ENCODE measurements at places on chromosomes 5 and 9. TPM values are rescaled to one million over a fixed set of nuclear protein-coding genes. Genes with fewer than 3 reads are reported as not detected.

Gene GRXCR2
- not detected for total RNA-seq

Gene SARDH
- not detected for total RNA-seq

Gene PCDHB6
- not detected for total RNA-seq

GRCh38 chr5:89301321-89302025 is 418.5 kb upstream of the MEF2C start:
- no peaks in the 10 kb centered on the region for H3K36me3 ChIP-seq
- H3K27me3 ChIP-seq = no peaks in the 10 kb centered on the region
- no peak for DNase-seq
- no peak overlapping the region for H3K27ac ChIP-seq

GRCh38 chr9:18881758-18882157 is 151.3 kb downstream of the SAXO1 start:
- H3K4me3 ChIP-seq = no peak overlapping the region
- no peak overlapping the region for H3K27ac ChIP-seq
- no peaks in the 10 kb centered on the region for H3K4me1 ChIP-seq
- no peaks in the 10 kb centered on the region for H3K36me3 ChIP-seq
- no peaks in the 10 kb centered on the region for H3K27me3 ChIP-seq
- no peak for DNase-seq

DNA sequence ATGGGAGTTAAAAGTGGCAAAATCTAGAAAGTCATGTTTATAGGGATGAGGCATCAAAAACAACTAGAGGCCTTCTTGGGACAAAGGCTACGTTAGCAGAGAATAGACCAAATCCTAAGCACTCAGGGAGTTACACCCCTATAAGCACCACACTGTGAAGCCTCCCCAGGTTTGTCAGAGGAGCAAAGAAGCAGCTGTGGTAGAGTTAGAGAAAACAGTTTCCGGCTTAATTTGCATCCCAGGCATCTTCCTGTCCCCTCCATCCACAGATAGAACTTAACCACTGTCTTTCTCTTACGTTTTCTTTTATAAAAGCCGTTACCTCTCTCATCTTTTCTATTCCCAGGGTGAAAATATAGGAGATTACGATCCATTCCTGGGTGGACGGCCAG is 188.6 kb upstream of the KLF9 start:
- no peak overlapping the region for H3K4me3 ChIP-seq
- peaks cover 11% of the 10 kb centered on the region for H3K4me1 ChIP-seq
- no peaks in the 10 kb centered on the region for H3K27me3 ChIP-seq
- no peak overlapping the region for H3K27ac ChIP-seq
- H3K36me3 ChIP-seq = no peaks in the 10 kb centered on the region

DNA sequence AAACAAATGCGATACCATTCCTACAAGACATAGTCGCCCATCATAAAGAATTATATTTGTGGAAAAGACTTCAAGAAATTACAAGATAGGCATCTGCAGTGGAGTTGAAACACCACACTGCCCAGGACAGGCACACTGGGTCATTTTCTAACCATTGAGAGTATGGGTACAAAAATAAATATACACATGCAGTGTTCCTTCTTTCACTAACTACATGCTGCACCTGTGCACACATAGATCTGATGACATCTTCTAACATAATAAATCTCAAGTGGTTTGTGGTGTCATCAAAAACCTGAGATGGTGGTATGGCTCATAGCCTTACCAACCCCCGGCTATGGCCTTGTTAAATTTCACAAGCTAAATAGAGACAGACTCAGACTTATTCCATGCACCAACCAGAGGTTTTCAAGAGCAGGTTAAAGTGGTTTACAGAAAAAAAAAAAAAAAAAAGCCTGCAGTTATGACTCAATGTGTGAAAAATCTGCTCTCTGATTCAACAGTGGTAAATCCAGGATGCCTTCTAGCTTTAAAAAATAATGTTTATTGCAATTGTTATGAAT is 12.4 kb upstream of the NFIB start:
- H3K27me3 ChIP-seq = no peaks in the 10 kb centered on the region
- H3K27ac ChIP-seq = no peak overlapping the region
- DNase-seq = no peak
- H3K4me1 ChIP-seq = peaks cover 4% of the 10 kb centered on the region
- H3K4me3 ChIP-seq = no peak overlapping the region
- no peaks in the 10 kb centered on the region for H3K36me3 ChIP-seq

- no peaks in the 10 kb centered on the region for H3K27me3 ChIP-seq
- H3K27ac ChIP-seq = no peak overlapping the region
- no peak for DNase-seq
- no peak overlapping the region for H3K4me3 ChIP-seq
- no peaks in the 10 kb centered on the region for H3K36me3 ChIP-seq
These were observed 26.9 kb upstream of the CKS2 start for GRCh38 chr9:89284076-89284475.

DNA sequence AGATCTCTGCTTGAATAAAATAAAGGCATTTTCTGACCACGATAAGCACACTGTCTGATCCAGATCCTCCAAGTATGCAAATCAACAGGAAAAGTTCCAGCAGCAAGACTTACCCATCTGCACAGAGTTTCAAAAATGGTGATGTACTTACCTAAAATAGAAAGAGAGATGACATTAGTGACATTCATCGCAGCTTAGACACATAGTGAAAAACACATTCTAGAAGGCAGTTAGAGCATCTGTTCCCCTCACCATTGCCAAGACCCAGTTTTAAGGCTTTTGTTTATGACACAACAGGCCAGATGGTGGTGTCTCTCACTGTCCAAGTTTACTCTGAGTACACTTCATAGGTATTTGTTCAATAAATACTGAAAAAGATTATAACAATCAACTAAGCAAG is 207.7 kb downstream of the PDE4D start:
- no peak overlapping the region for H3K4me3 ChIP-seq
- H3K36me3 ChIP-seq = no peaks in the 10 kb centered on the region
- no peaks in the 10 kb centered on the region for H3K4me1 ChIP-seq
- no peaks in the 10 kb centered on the region for H3K27me3 ChIP-seq
- no peak for DNase-seq

DNA sequence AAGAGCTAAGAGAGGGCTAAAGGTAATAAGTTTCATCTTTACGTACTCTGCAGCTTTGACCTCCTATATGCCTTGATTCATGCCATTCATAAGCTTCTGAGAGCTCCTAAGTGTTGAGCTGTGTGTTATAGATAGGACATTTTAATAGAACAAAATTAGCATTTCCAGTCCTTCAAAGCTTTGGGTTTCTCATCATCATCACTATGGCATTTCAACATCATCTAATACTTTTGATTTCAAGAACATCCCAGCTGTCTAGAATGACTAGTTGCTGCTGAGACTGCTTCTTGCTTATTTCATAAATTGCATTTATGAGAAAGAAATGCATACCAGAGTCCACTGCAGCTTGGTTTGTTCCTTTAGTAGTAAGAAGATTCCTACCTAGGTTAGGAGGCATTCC is 201.7 kb downstream of the SGCD start:
- no peak for DNase-seq
- H3K27me3 ChIP-seq = no peaks in the 10 kb centered on the region
- no peaks in the 10 kb centered on the region for H3K36me3 ChIP-seq
- no peak overlapping the region for H3K27ac ChIP-seq
- no peak overlapping the region for H3K4me3 ChIP-seq
- H3K4me1 ChIP-seq = no peaks in the 10 kb centered on the region

DNA sequence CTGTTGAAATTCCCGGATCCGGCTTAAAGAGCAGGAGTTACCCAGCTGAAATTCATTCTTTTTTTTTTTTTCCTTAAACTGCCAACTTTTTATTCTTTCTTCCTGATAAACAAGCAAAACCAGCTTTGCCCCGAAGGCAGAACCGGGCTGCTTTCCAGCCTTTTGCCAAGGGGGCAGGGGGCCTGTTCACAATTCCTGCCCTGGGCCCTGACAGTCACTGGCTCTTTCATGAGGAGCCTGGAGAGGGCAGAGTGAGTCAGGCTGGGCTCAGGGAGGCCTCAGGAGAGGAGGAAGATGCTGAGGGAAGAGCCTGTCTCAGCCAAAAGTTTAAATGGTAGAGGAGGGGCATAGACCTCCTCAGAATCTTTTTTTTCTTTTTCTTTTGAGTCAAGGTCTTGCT is 4.8 kb downstream of the GLIPR2 start:
- H3K27me3 ChIP-seq = no peaks in the 10 kb centered on the region
- DNase-seq = no peak
- no peaks in the 10 kb centered on the region for H3K36me3 ChIP-seq
- no peak overlapping the region for H3K4me3 ChIP-seq
- peaks cover 53% of the 10 kb centered on the region for H3K4me1 ChIP-seq

DNA sequence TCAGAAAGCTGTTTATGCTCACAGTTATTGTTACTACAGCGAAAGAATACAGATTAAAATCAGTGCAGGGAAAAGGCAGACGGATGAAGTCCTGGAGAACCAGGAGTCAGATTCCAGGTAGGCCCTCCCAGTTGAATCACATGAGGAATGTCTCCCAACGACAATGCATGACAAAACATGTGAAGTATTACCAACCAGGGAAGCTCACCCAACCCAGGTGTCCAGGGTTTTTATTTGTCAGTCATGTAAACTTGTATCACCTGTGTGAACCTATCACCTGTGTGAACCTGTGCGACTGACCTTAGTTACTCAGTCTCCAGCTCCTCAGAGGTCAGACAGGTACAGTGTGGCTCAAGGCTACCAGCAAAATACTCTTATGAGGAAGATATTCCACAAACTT is 63.9 kb downstream of the KIAA1958 start:
- peaks cover 25% of the 10 kb centered on the region for H3K4me1 ChIP-seq
- no peaks in the 10 kb centered on the region for H3K36me3 ChIP-seq
- H3K27me3 ChIP-seq = no peaks in the 10 kb centered on the region

- H3K4me1 ChIP-seq = no peaks in the 10 kb centered on the region
- no peaks in the 10 kb centered on the region for H3K36me3 ChIP-seq
- no peak for DNase-seq
- no peak overlapping the region for H3K4me3 ChIP-seq
- no peak overlapping the region for H3K27ac ChIP-seq
These were observed 247.5 kb downstream of the NSG2 start for GRCh38 chr5:174293006-174293405.

DNA sequence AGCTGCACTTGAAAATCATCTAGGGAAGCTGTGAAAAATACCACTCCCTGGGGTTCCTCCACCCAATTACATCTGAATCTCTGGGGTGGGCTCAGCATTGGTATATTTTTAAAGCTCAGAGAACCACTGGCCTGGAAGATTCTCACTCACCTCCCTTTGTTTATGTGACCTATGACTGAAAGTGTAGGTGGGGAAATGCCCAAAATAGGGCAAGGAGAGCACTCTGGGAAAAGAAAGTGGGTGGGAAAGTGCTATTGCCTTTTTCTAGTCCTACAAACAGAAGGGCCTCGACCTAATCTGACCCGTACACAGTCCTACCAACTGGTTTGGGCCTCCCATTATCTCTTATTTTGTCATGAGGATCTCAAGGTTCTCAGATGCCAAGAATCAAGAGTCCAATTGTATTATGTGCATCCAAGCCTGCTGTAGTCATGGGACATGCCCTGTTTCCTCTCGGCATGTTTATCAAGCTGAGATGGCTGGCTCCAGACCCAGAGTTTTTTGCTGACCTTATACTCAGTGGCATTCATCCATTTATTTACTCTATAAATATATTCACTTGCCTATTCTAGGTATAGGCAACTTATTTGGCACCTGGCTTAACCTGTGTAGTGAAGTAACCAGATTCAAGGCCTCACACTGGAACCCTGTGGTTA is 483.7 kb downstream of the ENC1 start:
- H3K36me3 ChIP-seq = no peaks in the 10 kb centered on the region
- no peaks in the 10 kb centered on the region for H3K27me3 ChIP-seq
- H3K4me3 ChIP-seq = no peak overlapping the region
- no peak overlapping the region for H3K27ac ChIP-seq
- DNase-seq = no peak
- no peaks in the 10 kb centered on the region for H3K4me1 ChIP-seq

DNA sequence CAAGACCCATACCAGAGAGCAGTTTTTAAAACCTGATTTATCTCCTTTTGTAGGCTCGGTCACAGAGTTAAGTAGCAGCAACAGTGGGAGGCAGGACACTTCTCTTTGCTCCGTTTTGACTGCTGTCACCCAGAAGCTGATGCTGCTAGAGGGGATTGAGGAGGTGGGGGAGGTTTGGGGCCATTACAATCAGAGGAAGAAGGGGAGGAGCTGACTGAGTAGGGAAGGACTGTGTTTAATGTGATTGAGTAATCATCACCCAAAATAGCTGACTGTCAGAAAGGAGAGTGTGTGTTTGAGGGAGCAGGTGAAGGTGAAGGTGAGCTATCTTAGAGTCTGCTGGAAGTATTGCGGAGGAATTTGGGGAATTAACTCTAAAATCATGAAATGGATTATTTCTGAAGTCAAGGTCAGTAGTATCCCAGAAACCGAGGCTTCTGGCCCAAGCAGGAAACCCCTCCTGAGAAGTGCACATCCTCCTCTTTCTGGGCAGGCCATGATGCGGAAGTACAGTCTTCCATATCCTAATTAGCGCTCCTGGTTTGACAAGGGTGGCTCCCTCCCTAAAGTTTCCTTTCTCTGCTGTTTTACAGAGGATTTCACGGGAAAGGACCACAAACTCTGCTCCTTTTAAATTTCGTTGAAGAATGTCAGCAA is 214.9 kb downstream of the PLK2 start:
- H3K4me3 ChIP-seq = no peak overlapping the region
- DNase-seq = no peak
- H3K36me3 ChIP-seq = no peaks in the 10 kb centered on the region
- H3K27me3 ChIP-seq = no peaks in the 10 kb centered on the region
- no peak overlapping the region for H3K27ac ChIP-seq

DNA sequence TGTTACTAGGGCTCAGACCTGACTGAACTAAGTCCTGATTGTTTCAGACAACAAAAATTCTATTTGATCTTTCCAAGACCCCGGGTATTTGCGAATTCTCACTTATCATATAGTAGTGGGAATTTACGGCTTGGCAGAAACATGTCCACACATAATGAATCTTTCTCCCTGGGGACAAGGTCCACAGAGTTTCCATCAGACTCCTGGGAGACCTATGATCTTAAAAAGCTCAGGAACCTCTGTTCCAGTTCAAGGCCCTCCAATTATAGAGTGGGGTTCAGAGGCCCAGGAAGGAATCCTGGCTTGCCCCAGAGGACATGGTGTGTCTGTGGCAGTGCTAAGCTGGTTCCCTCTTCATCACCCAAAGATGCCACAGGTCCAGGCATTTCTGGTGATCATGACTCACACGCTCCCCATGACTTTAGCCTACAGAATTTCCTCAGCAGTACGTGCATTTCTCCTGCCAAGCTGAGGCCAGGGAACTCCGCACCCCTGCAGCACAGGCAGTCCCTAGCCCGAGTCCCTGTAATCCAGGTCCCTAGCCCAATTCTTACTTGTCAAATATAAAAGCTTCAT is 12.6 kb downstream of the RAPGEF1 start:
- no peaks in the 10 kb centered on the region for H3K36me3 ChIP-seq
- no peak for DNase-seq
- no peaks in the 10 kb centered on the region for H3K27me3 ChIP-seq
- H3K27ac ChIP-seq = no peak overlapping the region
- H3K4me1 ChIP-seq = no peaks in the 10 kb centered on the region

DNA sequence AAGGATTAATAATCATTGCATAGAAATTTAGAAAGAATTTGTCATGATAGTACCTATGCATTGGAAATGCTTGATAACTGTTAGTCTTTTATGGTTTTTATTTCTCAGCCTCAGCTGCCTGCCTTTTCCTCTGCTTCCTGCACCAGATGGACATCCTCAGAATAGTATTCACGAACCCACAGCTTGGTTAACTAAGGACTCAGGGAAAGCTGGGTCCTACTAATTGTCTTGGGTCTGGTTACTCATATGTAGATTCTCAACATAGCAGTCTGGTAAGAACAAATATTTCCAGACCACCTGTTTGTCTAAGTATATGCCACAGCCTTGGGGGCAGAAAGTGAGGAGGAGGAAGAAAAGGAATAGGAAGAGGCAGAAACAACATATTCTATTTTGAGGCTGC is 464.5 kb upstream of the SMARCA2 start:
- H3K27ac ChIP-seq = no peak overlapping the region
- no peaks in the 10 kb centered on the region for H3K36me3 ChIP-seq
- no peak overlapping the region for H3K4me3 ChIP-seq

Measured in K562 (cell line).